ENCODE measurements at places on chromosomes 1 and 21.

GRCh38 chr21:15722591-15723324 lies 7.0 kb upstream of the USP25 start:
- DNase-seq: no peak

- no peak for DNase-seq
Measured at GRCh38 chr1:46735708-46736324, 16.9 kb upstream of the EFCAB14 start.

GRCh38 chr1:207828485-207829158 lies 76.8 kb downstream of the CD46 start:
- no peak for DNase-seq

DNA sequence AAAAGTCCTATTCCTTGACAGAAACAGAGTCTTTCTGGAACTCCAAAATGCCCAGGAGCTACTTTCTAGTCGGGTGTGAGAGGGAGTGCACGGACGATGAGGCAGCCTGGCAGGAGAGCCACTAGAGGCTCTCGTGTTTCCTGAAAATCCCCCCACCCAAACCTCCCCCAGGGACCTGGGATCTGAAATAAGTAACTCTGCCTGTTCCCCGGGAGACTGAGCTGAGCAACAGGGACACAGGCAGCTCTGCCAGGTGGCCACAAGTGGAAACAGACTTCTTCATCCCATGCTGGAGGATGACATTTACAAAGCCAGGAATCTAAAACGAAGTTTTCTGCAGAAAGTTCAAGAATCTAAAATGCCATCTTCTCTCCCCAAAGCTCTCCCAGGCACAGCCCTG lies 77.1 kb downstream of the ITPKB start:
- no peak for DNase-seq

- DNase-seq: no peak
Measured at GRCh38 chr1:210332233-210332632, 3.5 kb downstream of the HHAT start.
